ENCODE measurements at places on chromosomes 4 and X. TPM values are rescaled to one million over a fixed set of nuclear protein-coding genes. Genes with fewer than 3 reads are reported as not detected.

BEX1 gene
- 3.4 TPM for total RNA-seq

SOWAHD gene
- total RNA-seq: 0.27 TPM

HSFX4 gene
- not detected for total RNA-seq

SHOX gene
- total RNA-seq: not detected

LRCH2 gene
- 10.8 TPM for total RNA-seq

FREM3 gene
- not detected for total RNA-seq

SLC4A4 gene
- 3.7 TPM for total RNA-seq

TMEM154 gene
- 13.6 TPM for total RNA-seq

SPANXA1 gene
- not detected for total RNA-seq

TMEM271 gene
- total RNA-seq: not detected

UNC5C gene
- 3.4 TPM for total RNA-seq

BLOC1S4 gene
- total RNA-seq: 16.8 TPM

FGG gene
- not detected for total RNA-seq

OTC gene
- total RNA-seq: not detected

TLR6 gene
- 2.4 TPM for total RNA-seq

SLC10A4 gene
- not detected for total RNA-seq

GAGE1 gene
- total RNA-seq: not detected

ATP1B4 gene
- not detected for total RNA-seq

MOB1B gene
- total RNA-seq: 31.4 TPM

ANTXR2 gene
- total RNA-seq: 446 TPM

TMPRSS11A gene
- total RNA-seq: 0.13 TPM

RBM47 gene
- 9.1 TPM for total RNA-seq

ARMCX1 gene
- 25.6 TPM for total RNA-seq

CENPE gene
- 1.8 TPM for total RNA-seq

XIAP gene
- total RNA-seq: 41.9 TPM

F8A2 gene
- not detected for total RNA-seq

DLG3 gene
- total RNA-seq: 27.6 TPM

C4orf51 gene
- total RNA-seq: not detected

TREX2 gene
- 0.42 TPM for total RNA-seq

PGAM4 gene
- not detected for total RNA-seq

HPGD gene
- 52.1 TPM for total RNA-seq

UGT2A2 gene
- not detected for total RNA-seq

GTPBP6 gene
- 52.4 TPM for total RNA-seq

MAP3K15 gene
- total RNA-seq: not detected

SORCS2 gene
- total RNA-seq: 7.4 TPM

MAGEA11 gene
- total RNA-seq: not detected

ADAM29 gene
- total RNA-seq: not detected

IL3RA gene
- total RNA-seq: 6.5 TPM

Measured in gastroesophageal sphincter (tissue), 4 donors.